ENCODE measurements at places on chromosomes 2 and 18.
A peak's percentile ranks its signal among the peaks of the same experiment; 100 is the strongest.

- DNase-seq: no peak
These were observed 25.4 kb downstream of the HDAC4 start for GRCh38 chr2:239375278-239376061.

GRCh38 chr2:235829726-235830125 lies 335.9 kb downstream of the AGAP1 start:
- no peak for DNase-seq

DNA sequence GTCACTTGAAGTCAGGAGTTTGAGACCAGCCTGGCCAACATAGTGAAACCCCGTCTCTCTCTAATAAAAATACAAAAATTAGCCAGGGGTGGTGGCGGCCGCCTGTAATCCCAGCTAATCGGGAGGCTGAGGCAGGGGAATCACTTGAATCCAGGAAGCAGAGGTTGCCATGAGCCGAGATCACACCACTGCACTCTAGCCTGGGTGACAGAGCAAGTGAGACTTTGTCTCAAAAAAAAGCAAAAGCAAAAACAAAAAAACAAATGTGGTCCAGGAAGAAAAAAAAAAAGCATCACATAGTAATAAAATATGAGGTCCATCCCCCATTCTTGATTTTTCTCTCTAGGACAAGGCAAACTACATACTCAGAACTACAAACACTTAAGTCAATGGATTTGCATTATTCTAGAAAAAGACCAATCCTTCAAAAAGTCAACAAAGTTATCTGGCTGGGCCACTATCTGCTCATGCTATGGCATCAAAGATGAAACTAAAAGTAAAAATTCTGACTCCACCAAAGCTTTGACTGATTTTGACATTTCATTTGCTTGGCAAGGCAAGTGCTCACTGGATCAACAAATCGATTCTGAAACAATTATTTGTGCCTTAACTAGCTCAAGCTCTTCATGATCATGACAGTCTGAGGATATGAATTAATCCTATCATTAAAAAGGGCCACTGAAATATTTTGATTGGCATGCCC lies 28.4 kb downstream of the MEX3C start:
- no peak for DNase-seq

GRCh38 chr2:64718250-64718885 lies 64.7 kb upstream of the SERTAD2 start:
- DNase-seq: no peak

GRCh38 chr2:99153921-99154604 lies 679 bp downstream of the TSGA10 start:
- no peak for DNase-seq

DNA sequence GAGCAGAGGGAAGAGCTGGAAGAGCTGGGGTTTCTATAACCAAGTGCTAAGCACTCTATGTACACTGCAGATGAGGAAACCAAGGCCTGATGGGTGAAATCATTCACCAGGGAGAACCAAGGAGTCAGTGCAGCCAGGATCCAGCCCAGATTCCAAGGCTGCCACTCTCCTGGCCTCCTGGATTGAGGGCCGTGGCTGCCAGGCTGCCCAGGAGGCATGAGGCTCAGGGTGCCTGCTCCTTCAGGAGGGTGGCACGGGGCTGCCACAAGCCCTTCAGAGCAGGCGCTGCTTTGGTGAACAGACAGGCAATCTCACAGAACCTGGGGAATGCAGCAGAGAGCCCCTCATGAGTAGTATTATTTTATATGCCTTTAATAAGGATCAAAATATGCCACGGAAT lies 293.7 kb upstream of the HDAC4 start:
- no peak for DNase-seq

DNA sequence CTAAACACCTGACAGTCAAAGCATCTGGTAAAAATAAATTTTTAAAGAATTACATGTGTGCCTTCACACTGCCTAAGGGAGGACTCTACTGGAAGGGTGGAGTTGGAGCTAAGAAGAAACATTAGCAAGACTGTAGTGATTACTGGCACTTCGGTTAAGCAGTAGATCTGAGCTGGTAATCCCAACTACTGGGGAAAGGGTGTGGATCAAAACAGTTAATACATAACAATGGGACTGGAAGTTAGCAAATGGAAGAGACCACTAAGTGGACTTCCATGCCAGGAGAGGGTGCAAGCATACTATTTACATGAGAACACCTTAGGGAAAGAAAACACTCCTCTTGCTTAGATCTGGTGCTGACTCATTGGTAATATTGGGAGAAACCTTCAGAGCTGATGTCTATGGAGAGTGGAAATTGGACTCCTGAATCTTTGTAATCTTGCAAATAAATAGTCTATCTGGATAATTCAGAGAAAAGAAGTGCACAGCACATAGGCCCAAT lies 519.6 kb upstream of the LINC00305 start:
- no peak for DNase-seq

GRCh38 chr18:10322435-10322834 lies 132.0 kb upstream of the APCDD1 start:
- DNase-seq: no peak

DNA sequence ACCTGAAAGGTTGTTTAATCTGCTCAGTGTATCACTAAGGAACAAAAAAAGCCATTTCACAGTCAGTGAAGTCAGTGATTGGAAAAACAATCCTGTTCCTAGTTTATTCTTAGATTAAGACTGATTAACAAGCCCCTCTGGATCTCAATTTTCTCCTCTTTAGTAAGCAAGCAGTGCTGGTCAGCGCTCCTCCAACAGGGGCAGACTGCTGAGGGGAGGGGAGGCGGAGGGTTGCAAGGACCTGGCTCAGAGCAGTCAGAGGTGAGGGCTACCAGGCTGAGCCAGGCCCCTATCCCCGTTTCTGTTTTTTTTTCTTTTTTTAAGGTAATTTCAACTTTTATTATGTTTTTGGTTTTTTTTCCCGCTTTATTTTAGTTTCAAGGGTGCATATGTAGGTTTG lies 24.7 kb upstream of the KCNS3 start:
- no peak for DNase-seq

DNA sequence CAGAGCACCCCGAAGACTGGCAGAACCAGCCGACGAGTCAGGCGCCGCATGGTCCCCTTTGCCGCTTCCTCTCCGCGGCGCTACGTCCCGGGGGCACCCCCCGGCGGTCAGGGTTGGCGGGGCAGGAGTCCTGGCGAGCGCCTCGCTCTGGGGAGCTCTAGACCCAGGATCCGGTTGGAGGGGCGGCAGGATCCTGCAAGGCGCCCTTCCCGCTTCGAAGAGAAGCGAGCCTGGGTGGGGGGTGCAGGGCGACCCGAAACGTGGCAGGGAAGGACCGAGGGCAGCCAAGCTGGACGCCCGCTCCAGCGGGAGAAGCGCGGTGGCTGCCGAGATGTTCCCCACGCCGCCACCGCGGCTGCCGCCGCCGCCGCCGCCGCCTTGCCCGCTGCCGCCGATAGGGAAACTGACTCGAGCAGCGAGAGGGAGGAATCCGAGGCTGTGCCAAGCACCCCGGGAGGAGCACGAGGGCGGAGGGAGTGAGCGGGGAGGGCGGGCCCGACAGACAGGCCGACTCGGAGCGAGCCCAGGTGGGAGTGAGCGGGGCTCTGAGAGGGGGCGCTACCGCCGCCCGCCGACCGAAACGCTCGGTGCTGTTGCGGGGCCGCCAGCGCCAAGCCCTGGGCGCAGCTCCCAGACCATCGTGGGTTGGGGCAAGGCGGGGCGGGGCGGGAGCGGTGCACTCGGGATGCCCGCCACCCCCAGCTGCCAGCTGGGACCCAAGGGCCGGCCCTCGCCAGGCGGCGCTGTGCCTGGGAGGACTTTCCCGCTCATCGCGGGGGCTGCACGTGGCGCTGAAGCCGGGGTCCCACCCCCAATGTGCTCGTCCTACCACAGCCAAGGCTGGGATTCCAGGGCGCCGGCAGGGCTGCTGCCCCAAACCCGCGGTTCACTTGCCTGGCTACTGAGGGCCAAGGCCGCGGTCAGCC lies at the start of gene GALNT14:
Gene GALNT14 (minus strand): TSS at position 404 of the 926 bp plus-strand sequence. CDS start 354 bp downstream, at position 50.
- DNase-seq: peak; percentile 31

DNA sequence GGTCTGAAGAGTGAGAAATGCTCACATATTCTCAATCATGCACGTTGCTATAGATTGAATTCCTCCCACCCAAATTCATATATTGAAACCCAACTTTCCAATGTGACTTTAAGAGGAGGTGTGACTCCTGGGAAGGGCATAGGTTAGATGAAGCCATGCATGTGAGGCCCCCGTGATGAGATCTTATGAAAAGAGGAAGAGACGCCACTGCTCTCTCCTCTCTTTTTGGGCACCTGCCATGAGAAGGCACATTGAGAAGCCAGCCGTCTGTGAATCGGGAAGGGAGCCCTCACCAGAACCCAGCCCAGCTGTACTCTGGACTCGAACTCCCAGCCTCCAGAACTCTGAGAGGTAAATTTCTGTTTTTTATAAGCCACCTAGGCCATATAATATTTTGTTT lies 842.6 kb upstream of the SALL3 start:
- no peak for DNase-seq

- no peak for DNase-seq
These were observed 70.0 kb upstream of the DNMT3A start for GRCh38 chr2:25411753-25412152.

- DNase-seq: no peak
These were observed 287.7 kb downstream of the SRBD1 start for GRCh38 chr2:45323344-45323743.
